NCI-H748 treated with DMSO at 0.1 percent for 48 hours (cell line): ENCODE measurements at places on chromosomes 3 and 15.

GRCh38 chr15:50182219-50183013, 420 bp downstream of the SLC27A2 start:
- DNase-seq: peak; percentile 13

DNA sequence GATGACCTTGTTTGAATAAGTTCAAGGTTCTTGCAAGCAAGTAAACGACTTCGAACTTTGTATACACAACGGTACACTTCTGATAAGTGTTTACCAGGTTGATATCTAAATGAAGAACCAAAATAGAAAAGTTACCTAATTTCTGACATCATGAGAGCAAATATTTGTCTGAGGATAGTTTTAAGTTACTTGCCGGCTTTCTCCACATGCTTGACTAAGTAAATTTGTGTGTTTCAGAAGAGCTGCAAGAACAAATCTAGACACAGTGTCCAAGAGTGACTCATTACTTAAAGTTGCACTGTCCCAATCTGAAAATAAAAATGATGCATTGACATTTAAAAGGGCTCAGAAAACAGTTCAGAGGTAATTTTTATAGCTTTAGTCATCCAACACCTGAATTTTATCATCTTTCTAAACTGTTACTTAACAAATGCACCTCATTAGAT, 115.1 kb downstream of the HERC1 start:
- no peak for DNase-seq

GRCh38 chr3:176359211-176359610, 838.1 kb downstream of the TBL1XR1 start:
- DNase-seq: no peak

- DNase-seq: no peak
Observed at GRCh38 chr15:72184165-72184811, 13.3 kb downstream of the GRAMD2A start.

DNA sequence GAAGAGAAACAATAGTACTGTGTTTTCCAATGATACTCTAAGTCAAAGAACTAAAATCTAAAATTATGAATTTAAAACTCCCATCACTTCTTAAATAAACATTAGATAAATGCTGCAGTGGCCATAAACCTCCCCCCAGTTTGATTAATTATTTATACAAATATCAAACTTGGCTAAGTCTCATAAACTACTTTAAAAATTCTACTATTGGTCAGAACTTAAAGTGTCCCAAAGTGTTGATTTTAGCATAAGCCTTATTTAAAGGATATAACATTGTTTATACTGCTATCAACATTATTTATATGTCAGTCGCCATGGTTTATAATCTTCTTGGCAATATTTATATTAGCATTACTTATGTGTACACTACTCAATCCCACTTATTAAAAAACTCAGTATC, 132.4 kb downstream of the SCAPER start:
- no peak for DNase-seq

DNA sequence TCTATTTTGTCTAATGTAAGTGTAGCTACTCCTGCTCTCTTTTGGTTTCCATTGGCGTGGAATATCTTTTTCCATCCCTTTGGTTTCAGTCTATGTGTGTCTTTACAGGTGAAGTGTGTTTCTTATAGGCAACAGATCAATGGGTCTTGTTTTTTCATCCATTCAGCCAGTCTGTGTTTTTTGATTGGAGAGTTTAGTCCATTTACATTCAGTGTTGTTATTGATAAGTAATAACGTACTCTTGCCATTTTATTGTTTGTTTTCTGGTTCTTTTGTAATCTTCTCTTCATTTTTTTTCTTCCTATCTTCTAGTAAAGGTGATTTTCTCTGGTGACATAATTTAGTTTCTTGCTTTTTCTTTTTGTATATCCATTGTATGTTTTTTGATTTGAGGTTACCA, 97.1 kb downstream of the GLDN start:
- DNase-seq: no peak

DNA sequence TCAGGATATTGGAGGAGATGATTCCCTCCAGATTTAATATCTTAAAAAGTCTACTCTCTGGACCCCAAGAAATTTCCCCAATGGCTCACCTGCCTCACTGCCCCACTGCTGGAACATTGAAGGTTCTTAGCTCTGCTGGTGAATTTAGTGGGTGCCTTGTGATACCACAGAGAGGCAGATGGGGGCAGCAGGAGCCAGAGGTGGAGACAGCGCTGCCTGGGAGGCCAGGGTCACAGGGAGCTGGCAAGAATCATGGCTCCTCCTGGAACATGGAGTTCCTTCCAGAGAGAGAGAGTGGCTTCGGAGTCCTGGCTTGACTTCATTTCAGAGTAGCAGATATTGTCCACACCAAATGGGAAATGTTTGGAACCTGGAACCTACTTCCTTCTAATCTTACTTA, 263.5 kb upstream of the CFAP20DC start:
- no peak for DNase-seq

DNA sequence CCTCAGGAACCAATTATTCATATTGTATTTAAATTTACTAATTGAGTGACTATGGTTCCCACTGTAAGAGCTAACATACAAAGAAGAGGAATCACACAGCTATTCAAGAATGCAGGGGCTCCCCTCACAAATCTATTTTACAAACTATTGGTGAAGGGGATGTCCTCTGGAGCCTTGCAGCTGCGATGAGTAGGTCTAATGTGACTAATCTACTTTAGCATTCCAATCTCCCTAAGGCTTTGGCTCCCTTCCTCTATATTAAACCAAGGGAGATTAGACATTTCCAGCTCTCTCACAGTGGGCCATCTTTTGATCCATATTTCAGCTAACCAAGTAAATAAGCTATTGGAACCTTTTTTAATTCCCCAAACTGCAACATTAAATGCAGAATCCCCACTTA, 514.2 kb upstream of the BCHE start:
- no peak for DNase-seq

DNA sequence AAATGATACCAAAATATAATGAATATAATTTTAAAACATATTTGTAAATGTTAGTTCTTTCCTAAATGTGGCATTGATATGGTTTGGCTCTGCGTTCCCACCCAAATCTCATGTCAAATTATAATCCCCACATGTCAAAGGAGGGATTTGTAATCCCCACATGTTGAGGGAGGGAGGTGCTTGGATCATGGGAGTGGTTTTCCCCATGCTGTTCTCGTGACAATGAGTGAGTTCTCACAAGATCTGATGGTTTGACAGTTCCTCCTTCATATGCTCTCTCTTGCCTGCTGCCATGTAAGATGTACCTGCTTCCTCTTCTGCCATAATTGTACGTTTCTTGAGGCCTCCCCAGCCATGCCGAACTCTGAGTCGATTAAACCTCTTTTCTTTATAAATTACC, 12.0 kb downstream of the CGGBP1 start:
- DNase-seq: no peak

- no peak for DNase-seq
Observed at GRCh38 chr3:132504375-132504933, 87.2 kb downstream of the DNAJC13 start.

- DNase-seq: no peak
Observed at GRCh38 chr3:116254541-116254940, 190.7 kb downstream of the LSAMP start.

DNA sequence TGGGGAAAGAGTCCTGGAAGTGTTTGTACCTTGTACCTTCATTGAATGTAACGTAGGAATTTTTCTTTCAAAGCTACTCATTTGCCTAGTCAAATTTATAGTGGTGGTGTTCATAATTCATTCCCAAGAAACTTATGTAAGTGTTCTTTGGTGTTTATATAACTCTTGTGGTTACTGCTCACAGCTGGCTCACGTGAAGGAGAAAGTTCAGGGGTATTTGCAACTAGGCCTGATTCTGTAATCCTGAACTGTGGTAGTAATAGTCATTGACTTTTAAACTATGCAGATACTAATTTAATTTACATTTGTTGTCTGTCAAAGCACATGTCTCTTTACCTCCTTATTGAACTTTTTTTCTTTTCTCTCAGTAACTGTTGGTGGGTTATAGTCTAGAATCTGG, 50.5 kb upstream of the TEX264 start:
- no peak for DNase-seq

GRCh38 chr15:57165992-57166391, 210.3 kb upstream of the CGNL1 start:
- DNase-seq: no peak

DNA sequence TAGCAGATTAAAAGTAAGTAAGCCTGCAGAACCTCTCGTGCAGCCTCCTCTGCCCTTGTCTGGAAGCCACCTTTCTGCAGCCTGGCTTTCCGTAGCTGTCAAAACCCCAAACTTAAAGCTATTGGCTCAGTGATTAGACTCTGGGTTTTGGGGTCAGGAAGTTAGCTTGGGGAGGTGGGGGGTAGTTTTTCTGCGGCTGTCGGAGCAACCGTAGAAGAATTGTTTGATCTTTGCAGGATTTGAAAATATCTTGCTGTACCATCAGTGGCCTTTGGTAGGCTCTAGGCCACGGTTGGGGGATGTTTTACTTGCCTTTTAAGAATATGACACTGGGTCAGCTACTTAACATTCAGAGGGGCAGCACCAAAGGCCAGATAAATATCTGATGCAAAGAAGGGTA, 88.4 kb upstream of the RASGRP1 start:
- DNase-seq: no peak

GRCh38 chr3:10973046-10973595, 19.4 kb upstream of the SLC6A1 start:
- DNase-seq: no peak

- no peak for DNase-seq
Observed at GRCh38 chr3:21158861-21159542, 592.0 kb downstream of the ZNF385D start.

GRCh38 chr3:54628888-54629441, 298.9 kb downstream of the LRTM1 start:
- no peak for DNase-seq
